Anterior cingulate cortex (tissue), 58 donors: ENCODE measurements at places on chromosomes 6 and 20.

GRCh38 chr6:111171577-111172400 lies 84.5 kb downstream of the SLC16A10 start:
- DNase-seq = no peak

DNA sequence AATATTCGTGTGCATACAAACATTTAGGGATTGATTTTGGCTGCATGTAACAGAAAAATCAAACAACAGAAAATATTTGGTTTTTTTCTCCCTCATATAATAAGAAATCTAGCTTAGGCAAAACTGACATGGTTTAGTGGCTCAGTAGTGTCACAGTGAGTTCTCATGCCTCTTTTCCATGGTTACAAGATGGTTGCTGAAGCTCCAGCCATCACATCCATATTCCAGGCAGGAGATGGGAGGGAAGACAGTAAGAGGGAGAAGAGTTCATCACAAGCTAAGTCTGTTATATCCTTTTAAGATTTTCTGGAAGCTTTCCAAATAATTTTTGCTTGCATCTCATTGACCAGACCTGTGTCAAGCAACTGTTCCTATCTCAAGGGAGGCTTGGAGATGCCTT lies 267.2 kb upstream of the RNF24 start:
- no peak for DNase-seq

- no peak for DNase-seq
Measured at GRCh38 chr6:157710604-157711003, 112.4 kb upstream of the SNX9 start.

- DNase-seq = no peak
Measured at GRCh38 chr6:2426561-2427340, 181.3 kb upstream of the GMDS start.

- DNase-seq = no peak
Measured at GRCh38 chr6:151757506-151757955, 50.0 kb upstream of the ESR1 start.

DNA sequence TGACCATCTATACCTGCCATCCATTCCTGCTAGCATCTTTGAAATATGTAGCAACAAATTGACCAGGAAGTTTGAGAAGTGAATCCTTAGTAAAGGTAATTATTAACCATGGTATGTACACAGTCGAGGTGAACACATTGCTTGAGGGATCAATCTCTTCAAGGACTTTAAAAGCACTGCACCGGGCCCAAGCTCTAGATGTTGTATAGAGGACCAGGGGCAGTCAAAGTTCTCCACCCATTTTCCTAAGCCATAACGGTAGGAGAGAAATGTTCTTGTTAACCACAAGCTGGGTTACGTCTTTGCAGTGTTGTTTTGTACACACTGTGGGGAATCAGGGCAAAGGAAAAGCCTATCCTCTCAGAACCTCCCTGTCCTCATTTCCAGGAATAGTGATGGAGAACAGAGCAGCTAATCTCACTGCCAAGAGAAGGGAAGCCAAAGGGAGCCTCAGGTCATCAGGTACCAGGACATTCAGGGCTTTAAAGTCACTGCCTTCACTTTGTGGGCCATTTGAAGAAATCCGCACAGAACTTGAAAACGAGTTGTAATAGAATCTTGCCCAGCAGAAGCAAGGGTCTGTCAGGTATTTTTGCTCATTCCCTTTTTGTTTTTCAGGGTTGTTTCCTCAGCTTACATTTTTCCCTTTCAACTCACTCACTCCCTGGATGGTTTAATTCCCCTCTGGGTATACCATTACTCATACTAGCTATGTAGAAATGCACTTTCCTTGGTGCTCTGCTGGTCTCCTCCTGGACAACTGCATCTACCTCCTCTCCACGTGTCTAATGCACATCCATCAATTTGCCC lies 5.3 kb upstream of the PM20D2 start:
- DNase-seq = no peak

GRCh38 chr6:75213732-75214131 lies 7.9 kb upstream of the COL12A1 start:
- no peak for DNase-seq

DNA sequence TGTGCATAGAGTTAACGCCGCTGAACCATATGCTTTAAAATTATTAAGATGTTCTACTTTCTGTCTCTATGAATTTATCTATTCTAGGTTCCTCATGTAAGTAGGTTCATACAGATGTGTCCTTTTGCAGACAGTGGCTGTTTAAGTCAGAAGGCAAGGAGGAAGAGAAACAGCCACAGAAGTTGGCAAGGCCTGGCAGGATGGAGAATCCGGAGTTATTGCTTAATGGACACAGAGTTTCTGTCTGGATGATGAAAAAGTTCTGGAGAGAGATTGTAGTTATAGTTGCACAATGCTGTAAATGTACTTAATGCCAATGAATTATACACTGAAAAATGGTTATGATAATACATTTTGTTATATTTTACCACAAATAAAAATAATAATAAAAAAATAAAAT lies 283.6 kb upstream of the CNR1 start:
- no peak for DNase-seq

DNA sequence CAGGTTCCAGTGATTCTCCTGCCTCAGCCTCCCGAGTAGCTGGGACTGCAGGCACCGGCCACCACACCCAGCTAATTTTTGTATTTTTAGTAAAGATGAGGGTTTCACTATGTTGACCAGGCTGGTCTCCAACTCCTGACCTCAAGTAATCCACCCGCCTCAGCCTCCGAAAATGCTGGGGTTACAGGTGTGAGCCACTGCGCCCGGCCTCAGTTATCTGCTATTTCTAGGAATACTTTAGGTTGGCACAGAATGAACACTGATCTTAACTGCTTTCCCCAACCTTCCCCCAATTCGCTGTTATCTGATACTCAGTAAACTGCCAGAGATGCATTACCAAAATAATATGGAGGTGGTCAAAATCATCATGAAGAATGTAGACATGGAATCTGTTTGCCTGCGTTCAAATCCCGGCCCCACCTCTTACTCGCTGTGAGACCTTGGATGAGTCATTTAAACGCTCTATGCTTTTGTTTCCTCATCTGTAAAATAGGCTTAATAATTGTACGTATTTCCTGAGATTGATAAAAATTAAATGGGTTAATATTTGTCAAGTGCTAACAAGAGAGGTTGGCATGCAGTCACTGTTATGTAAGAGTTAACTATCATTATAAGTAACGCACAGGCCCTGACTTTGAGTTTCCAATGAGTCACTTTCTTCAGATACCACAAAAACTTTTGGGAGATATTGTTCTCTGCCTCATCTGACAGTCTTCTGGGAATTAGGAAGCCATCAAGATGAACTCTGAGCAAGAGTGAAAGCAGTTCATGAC lies 44.5 kb upstream of the NCOA3 start:
- no peak for DNase-seq

DNA sequence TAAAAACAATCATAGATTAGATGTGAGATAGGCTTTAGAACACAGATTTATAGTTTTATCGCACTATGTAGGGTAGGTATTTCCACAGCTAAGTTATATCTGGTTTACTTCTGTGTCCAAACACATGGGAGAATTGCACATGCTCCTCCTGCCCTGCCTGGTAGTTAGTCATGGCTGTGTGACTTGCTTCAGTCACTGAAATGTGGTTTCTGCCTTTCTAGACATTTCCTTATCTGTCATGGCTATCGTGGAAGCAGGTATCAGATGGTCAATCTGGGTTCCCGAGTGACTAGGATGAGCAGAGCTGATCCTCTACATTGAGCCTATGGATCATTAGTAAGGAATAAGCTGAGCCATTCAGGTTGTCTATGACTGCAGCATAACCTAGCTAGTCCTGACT lies 117.8 kb upstream of the GMDS start:
- DNase-seq = no peak

DNA sequence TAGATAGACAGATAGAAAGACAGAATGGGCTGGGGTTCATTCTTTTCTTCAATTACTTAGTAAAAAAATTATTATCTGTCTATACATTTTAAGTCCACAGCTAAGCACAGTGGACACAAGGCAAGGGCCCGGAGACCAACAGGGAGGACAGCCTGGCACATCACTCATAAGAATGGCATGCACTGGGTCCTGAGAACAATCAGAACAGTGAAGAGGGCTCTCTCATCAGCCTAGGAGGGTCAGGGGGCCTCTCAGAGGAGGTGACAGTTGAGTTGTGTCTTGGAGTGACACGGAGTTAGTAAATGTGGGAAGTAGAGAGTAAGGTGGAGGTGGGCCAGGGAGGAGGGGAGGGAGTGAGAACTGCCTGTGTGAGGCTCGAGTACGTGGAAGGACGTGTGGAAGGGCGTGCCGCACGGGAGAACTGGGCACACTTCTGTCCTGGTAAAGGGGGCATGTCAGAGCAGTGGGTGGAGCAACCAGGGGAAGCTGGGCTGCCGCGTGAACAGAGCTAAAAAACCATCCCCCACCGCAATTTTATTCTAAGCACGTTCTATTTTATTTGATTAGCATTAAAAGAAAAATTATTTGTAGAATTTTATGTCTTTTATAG lies 45.1 kb upstream of the DSP start:
- DNase-seq = no peak

- DNase-seq = no peak
Measured at GRCh38 chr6:113486199-113486598, 370.9 kb upstream of the MARCKS start.

GRCh38 chr6:12152023-12152970 lies 137.9 kb upstream of the EDN1 start:
- no peak for DNase-seq

DNA sequence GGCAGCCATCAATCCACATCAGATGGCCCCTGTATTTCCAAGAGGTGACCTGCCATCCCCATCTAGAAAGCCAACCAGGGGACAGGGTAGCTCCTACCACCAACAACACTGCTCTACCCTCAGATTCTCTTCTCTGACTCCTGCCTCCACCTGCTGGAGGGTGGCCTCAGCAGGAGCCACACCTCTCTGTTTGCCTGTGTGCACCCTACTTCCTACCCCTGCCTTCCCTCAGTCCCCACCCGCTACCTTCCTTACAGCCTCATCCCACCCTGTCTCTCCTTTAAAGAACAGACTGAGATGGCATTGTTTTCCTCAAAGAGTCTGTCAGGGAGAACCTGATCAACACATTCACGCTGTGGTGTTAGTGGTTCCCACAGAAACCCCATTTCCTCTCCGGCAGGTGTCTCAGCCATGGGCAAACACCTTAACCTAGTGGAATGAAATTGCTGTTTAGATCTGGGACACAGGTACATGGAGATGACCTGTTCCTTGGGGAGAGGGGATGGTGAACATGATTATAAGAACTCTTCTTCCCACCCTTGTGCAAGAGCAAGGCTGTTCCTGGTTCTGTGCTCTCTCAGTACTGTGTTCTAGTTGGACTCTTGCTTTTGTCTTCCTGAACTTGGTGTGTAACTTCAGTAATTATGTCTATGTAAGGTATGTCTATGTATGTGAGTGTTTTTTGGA lies 1.8 kb downstream of the ENTPD6 start:
- DNase-seq = no peak

- no peak for DNase-seq
Measured at GRCh38 chr20:20223981-20224380, 143.9 kb upstream of the INSM1 start.

- no peak for DNase-seq
Measured at GRCh38 chr6:73349311-73349710, 4.8 kb downstream of the DPPA5 start.

DNA sequence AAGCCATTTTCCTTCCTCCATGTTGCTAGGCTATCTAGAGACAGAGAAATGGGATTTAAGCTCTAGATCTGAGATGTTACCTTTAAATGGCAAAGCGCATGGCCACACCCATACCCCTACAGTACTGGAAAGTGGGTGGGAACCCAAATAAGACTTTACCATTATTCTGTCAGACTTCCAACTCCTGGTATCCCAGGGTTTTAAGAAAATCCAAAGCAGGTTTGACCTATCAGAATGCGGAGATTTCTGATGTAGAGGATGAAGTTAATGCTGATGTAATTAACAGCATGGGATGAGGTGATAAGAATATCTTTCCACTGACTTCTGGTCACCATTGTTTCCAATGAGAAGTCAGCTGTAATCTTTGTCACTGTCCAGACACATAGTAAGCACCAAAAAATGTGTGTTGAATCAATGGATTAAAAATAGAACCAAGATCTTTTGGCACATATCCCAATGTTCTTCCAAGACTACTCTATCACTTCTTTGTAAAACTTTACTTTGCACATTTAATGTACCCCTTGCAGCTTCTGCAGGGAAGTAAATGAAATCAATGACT lies 140.8 kb upstream of the INSM1 start:
- DNase-seq = no peak

DNA sequence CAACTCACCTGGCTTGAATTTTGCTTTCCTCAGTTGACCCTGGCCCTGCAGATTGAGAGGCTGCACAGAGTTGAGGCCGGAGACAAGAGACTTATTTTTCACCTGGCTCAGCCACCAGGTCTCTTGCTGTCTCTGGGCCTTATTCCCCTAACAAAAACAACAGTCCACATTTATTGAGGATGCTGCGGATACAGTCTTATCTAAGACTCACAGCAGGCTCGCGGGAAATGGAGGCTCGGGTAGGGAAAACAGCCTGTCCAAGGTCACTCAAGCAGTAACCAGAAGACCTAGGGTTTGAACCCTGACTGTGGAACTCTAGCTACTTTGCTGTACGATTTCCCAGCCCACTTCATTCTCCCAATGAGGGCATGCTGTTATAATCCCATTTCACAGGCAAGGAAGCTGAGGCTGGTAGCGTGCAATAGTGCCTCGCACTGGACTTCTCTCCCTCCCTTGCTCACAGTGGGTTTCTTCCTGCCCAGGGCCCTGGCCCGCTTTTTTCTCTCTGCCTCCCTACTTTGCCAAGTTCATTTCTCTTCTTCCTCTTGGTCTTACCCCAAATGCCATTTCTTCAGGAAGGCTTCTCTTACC lies 57.7 kb downstream of the RBM38 start:
- no peak for DNase-seq

DNA sequence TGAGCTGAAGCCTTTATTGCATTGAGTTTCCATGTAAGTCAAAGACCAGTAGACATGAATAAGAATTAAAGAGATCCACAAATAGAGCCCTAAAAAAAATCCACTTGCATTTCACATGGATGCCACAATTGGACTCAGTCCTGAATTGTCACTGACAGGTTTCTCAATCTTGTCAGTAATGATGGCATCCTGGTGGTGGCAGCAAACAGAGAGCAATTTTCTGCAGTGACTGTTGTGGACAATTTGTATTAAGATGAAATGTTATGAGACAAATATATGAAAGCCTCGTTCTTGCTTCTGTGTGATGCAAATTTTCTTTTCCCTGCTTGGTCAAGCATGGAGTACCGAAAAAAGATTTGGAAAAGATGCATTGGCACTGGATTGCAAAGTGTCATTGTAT lies 278.9 kb downstream of the SAMD5 start:
- DNase-seq = no peak

DNA sequence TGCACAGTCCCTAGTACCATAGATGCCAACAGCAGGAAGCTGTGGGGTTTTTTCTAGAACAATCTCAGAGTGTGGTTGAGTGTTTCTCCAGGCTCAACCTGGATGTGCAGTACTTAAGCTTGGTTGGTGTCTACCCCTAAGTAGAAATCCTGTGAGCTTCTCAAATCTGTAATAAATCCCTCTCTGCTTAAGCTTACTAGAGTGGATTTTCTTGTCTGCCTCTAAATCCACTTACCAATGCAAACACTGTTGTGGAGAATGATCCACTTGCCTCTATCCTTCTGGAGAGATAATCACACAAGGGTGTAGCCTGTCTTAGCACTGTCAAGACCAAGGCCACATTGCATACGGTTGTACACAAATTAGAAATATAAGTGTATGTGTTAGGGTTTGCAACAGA lies 43.3 kb upstream of the CLIC5 start:
- no peak for DNase-seq

- DNase-seq = no peak
Measured at GRCh38 chr20:49631061-49631716, 63.3 kb upstream of the PTGIS start.
